ENCODE measurements at places on chromosomes 1 and 21.

DNA sequence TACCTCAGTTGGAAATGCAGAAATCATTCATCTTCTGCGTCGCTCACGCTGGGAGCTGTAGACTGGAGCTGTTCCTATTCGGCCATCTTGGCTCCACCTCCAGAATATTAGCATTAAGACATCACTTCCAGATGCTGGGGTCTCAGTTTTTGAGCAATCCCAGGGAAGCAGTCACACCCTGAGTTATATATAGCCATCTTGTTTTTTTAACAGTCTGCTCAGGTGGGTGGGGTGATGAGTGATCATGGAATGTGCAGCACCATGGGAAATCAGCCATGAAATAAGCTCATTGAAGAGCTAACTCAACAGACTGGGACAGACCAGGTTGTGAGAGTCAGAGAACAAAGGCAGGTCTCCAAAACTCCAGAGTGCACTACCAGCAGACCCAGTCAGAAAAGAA, 27.0 kb upstream of the HMGB4 start:
- no peak for DNase-seq

- DNase-seq, result no peak
These were observed 8.5 kb downstream of the WNT2B start for GRCh38 chr1:112517231-112517630.

GRCh38 chr1:200897259-200897658, 2.6 kb downstream of the INAVA start:
- no peak for DNase-seq

DNA sequence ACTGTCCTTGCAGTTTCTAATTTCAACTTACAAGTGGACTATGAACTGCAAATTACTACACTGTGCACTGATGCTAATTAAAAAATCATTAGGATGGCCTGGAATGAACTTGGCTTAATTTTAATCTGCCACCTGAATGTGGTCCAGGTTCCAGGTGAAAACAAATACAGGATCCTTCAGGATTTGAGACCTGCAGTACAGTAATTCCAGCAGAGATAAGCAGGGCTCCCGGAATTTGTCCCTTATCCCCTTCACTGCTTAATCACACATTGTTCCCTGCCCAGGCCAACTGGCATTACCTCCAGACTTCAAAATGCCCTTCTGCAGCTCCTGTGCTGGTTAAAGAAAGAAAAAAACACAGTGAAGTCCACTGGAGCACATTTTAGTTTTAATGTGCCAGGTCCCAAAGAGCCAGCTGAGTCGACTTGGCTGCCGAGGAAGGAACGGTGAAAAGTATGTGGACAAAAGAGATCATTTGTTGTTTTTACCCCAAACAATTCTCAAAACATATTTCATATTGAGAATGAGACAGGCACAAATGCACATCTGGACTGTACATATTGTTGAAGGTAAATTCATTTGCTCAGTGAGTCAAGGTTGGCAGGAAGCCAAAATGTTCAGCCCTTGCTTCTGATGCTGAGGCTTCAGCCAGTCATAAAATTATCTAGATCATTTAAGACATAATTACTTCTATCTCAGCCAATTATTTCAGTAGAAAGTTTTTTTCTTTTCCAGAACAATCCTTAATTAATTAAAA, 28.3 kb downstream of the DEGS1 start:
- no peak for DNase-seq

- DNase-seq, result no peak
These were observed 62.2 kb upstream of the WLS start for GRCh38 chr1:68294367-68295066.

GRCh38 chr1:153693466-153693865, 15.0 kb downstream of the NPR1 start:
- no peak for DNase-seq

DNA sequence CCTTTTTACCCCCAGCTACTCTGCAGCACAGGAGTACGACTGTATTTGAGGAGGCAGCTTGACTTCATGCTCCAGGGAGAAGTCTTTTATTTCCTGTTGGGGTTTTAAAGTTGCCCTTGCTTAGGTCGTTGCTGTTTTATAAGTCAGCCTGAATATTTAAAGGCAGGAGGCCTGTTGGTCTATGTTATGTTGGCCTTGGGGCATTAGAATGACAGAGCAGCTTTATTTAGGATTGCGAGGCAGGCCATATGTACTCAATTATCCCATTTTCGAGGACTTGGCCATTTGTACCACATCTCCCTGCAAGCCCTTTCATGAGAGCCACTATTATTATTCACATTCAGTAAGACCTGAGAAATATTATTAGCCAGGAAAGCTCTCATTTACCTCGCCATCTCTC, 47.0 kb downstream of the KIF26B start:
- DNase-seq, result no peak

DNA sequence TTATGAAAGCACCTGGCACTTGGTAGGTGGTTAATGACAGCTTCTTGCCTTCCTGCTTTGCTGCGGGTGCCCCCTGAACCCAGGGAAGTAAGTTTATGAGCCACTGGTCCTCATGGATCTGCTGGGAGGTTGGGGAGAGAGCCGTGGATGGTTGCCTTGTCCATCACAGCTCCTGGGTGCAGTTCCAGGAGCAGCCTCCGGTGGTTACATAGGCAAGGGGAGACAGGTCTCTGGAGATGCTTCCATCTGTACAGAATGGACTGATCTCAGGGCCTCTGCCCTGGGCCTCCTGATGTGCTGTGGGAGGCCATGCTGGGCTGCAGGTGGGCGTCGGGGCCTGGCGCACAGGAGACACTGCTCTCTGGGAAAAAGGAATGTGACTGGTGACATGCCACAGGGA, 31.6 kb upstream of the ARHGEF10L start:
- no peak for DNase-seq

GRCh38 chr1:13732971-13733667, 33.1 kb downstream of the PRDM2 start:
- no peak for DNase-seq

- DNase-seq, result no peak
These were observed 268.6 kb upstream of the RGS18 start for GRCh38 chr1:191889623-191890003.
